ENCODE measurements at places on chromosomes 2 and 18.
A peak's percentile ranks its signal among the peaks of the same experiment; 100 is the strongest.

DNA sequence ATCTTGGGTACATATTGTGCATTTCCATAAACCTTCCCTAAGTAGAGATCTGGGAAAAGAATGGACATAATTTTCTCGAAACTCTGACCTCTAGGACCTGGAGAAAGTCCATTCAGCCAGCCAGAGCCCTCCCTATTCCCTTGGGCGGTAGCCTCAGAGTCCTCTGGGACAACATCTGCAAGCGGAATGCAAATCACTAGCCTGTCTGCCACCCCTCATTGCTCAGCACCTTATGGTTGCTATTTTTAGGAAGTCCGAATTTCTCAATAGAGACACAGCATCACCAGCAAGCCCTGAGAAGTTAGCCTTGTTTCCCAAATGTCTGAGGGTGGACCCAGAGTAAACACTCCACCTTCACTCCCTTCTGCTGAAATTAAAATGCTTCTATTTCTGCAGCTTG, 17.6 kb upstream of the CD28 start:
- no peak for DNase-seq

- no peak for DNase-seq
Measured at GRCh38 chr2:9232886-9233285, 26.3 kb downstream of the ASAP2 start.

DNA sequence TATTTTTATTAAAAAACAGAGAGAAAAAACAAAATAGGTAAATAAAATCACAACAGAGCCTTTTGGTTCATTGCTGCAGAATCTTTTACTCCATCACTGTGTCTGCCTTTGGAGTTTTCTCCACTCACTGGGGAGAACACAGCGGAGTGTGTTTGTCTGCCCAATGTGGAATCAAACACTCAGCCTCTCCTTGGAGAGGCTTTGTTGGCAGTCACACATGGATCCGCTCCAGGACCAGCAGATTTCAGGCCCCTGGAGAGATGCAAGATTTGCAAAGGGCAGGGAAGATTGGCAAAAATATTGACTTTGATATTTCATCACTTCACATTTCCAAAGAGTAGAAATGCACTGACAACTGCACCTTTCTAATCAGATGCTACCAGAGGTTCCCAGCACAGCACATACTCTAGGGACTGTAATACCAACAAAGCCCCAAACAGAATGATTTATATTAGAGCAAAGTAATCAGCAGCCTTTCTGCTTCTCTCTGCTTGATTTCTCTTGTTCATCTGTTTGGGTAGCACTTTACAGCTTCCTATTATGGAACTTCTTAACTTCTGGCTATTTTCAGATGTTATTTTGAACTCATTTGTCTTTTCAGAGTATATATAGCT, 1898.8 kb upstream of the PIK3C3 start:
- no peak for DNase-seq

- DNase-seq, result no peak
Measured at GRCh38 chr18:2855560-2856350, 8.9 kb downstream of the EMILIN2 start.

DNA sequence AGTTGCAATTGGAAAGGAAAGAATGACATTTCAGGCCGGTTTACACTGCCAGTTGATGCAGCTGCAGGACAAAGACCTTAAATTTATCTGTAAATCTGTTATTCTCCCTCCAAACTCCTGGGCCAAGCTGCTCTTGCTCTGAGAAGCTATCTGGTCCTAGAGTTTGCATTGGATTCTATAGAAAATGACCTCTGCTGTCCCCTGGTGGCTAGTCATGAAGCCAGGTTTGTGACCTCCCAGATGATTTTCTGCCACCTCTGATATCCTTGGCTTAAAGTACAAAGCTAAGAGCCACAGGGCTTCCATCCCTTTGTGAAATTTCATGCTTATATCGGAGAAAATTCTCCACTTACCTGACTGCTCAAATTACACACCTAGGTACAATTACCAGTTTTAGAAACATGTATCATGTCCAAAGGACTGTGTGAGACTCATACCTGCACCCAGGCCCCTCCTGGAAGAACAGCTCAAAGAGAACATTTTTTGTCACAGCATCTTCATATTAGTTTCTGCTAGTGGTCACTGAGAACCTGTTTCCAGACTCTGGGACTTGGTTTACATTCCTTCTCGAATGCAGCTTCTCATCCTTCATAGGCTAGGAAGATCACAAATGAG, 28.9 kb upstream of the IER3IP1 start:
- no peak for DNase-seq

DNA sequence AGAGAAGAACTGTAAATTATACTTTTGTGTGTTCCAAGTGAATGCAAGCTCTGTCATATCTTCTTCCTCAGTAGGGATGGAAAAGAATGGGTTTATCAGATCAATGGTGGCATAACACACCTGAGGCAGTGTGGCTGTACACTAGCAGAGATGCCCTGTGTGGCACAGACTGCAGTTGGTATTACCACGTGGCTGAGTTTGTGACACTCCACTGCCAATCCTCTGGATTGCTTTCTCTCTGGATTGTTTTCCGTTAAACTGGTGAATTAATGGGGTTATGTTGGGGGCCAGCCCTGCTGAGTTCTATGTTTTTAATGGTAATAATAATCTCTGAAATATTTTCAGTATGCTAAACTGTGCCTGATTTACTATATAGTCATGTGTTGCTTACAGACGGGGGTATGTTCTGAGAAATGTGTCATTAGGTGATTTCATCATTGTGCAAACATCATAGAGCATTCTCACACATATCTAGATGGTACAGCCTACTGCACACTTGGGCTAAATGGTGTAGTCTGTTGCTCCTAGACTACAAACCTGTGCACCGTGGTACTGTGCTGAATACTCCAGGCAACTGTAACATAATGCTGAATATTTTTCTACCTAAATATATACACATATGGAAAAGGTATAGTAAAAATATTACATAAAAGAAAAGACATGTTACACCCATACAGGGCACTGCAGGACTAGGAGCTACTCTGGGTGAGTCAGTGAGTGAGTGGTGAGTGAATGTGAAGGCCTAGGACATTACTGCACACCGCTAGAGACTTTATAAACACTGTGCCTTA, 84.7 kb upstream of the ST6GAL2 start:
- no peak for DNase-seq

DNA sequence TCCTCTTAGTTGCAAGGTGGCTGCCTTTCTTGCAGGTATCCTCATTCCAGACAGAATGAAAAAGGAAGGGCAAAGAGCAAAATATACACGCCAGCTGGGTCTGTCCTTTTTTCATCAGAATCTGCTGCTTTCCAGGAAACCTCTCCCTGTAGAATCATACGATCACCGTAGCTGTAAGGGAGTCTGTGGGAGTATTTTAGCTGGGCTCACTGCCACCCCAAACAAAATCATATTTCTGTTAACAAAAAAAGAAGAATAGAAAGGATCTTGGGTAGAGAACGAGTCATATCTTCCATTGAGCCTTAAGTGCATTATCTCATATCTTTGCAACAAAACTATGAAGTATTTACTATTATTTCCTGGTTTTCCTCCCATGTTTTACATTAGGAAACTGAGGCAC, 15.0 kb upstream of the TANC1 start:
- DNase-seq, result peak; percentile 35

- no peak for DNase-seq
Measured at GRCh38 chr2:188766471-188766856, 207.7 kb upstream of the COL3A1 start.

DNA sequence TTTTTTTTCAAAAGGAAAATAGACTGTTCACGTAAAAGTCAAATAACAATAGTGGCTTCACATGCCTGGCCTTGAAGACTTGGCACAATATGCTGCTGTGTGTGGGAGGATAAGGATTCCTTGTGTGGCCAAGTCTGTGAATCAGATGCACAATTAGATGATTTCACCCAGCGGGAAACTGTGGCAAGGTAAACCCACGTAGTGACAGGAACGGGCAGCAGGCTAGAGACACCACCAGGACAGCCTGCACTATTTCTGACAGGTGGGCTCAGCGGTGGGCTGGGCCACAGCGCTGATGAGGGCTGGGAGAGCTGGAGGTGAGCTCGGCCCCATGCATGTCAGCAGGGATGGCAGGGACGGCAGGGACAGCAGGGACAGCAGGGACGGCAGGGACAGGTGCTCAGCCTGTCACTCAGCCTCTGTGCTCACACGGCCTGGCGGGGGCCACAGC, 21.6 kb downstream of the SNORC start:
- peak; percentile 7 for DNase-seq
